ENCODE measurements at places on chromosomes 12 and 14.

- DNase-seq, result no peak
Measured at GRCh38 chr12:67193704-67194103, 75.5 kb upstream of the CAND1 start.

GRCh38 chr14:67532998-67533753 lies at the start of gene PLEKHH1:
PLEKHH1 (plus strand) TSS chr14:67533290; CDS start chr14:67541868, 8,578 bp downstream.
- DNase-seq, result peak; percentile 90

GRCh38 chr14:90557516-90557915 lies 160.7 kb downstream of the CALM1 start:
- DNase-seq, result no peak

GRCh38 chr14:103519837-103520212 lies 2.8 kb downstream of the CKB start:
- no peak for DNase-seq

- no peak for DNase-seq
Measured at GRCh38 chr14:57660208-57660607, 166.6 kb upstream of the CCDC198 start.

DNA sequence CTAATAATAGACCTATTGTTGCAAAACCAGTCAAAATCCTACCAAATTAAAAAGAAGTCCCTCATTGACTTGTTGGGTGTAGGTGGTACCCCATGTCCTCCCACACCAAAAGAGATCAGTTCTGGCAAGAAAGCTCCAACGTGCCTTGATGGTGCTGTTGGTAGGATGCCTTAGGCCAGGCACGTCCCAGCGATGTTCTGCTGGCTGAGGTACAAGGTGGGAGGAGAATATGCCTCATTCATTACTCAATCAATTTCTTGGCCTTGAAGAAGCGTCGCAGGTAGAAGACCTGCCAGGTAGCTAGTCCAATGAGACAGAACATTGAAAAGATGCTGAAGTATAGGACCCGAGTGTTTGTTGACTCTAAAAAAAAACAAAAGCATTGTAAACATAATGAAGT lies 7.8 kb upstream of the NEK9 start:
- no peak for DNase-seq

GRCh38 chr14:73290279-73290678 lies 53.0 kb downstream of the PAPLN start:
- DNase-seq, result no peak

DNA sequence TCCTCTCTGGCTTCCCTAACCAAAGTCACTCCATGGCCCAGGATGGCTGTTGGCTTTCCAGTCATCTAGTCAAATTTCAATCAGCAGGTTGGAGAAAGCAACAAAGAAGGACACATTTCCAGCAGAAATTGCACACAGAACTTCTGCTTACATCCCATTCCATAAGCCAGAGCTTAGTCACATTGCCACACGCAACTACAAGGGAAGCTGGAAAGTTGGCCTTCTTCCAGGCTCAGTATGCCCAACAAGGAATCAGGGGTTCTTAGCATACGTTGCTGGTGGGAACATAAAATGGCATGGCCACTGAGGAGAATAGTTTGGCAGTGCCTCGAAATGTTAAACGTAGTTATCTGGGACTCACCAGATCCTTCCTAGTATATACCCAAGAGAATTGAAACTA lies 9.3 kb upstream of the APPL2 start:
- DNase-seq, result no peak

GRCh38 chr12:53231921-53232645 lies at the start of gene RARG:
RARG (minus strand) TSS chr12:53232209; CDS start chr12:53227545, 4,664 bp downstream.
- DNase-seq, result peak; percentile 80

DNA sequence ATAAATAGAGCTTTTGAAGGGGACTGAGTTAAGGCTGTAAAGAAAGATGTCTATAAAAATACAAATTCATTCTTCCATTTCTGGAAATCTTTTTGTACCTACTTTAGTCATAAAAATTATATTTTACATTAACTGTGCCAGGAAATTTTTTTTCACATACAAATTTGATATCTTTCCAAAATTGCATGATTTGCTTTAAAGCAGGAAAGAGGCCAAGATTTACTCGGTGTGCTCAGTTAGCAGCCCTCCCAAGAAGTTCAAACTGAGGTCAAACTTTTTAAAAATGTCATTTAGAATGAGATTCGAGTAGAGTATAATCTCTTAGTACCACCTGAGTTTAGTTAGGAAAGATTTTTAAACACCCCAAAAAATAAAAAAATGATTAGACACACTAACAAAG lies 173.2 kb upstream of the GRIP1 start:
- no peak for DNase-seq

GRCh38 chr12:49917788-49918173 lies 14.1 kb upstream of the FAIM2 start:
- DNase-seq, result no peak

DNA sequence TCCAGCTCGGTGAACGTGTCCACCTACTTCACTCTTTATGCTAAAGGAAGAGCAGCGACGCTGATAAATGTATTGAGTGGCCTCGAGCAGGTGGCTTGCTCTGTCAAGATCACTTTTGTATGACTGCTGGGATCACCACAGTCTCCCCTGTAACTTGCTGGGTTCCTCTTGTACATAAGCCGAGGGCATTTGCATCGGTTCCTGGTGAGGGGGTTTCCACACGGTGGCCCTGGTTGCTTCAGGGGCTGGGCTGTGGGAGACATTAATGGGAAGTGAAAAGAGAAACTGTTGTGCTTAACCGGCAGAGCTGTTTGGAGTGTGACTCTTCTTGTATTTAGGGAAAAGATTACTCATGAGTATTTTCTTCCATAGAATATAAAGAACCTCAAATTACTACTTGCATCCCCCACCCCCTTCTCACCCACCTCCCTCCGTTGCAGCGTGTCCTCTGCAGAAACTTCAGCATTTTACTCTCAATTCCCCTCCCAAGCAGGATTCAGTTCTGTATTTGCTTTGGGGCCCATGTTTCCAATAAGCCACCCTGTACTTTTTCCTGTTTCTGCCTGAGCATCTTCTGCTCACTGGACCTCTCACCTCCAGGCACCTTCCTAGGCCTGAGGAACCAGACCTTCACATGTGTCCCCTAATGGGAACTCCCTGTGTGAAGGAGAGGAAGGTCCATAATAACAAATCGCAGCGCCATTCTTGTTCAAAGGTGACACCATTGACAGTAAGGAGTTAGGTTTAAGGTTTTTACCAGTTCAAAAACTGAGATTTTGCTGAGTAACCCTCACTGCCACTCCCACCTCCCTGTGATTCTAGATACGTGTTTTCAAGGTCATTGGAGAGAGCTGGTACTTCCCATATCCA lies 187.0 kb downstream of the ETV6 start:
- DNase-seq, result no peak

DNA sequence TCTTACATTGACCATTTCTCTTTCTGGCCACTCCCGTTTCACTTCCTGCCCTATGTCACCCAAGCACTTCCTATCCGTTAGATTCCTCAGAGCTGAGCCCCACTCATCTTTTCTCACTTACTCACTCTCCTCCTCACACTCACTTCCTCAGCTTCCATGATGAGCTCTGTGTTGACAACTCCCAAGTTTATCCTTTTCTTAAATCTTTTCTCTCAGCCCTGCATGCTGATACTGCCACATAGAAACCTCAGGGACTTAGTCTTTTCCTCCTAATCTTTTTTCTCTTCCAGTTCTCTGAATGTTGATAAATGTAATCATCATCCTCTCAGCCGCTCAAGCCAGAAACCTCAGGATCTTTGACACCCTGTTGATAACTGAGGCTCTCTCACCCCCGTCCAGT lies 99.6 kb downstream of the ANO6 start:
- DNase-seq, result no peak

GRCh38 chr12:95227818-95228356 lies 10.3 kb downstream of the VEZT start:
- DNase-seq, result no peak

DNA sequence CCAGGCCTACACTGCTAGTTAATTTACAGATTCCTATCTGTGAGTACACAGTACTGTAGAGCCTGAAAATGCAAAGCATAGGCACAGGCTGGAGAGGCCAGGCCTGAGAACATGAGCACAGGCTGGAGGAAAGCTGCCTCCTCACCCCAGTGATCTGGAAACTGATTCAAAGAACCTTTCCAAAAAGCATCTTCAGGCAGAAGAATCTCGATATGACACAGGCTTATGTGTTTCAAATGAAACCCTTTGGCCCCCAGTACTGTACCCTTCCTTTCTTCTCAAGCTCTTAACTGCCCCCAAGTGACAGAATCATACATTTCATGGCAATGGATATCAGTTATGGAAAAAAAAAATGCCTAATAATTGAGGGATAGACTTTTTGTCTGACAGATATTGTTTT lies 122.0 kb downstream of the KCNC2 start:
- DNase-seq, result peak; percentile 15

GRCh38 chr14:34062353-34062973 lies 111.6 kb upstream of the EGLN3 start:
- DNase-seq, result no peak

DNA sequence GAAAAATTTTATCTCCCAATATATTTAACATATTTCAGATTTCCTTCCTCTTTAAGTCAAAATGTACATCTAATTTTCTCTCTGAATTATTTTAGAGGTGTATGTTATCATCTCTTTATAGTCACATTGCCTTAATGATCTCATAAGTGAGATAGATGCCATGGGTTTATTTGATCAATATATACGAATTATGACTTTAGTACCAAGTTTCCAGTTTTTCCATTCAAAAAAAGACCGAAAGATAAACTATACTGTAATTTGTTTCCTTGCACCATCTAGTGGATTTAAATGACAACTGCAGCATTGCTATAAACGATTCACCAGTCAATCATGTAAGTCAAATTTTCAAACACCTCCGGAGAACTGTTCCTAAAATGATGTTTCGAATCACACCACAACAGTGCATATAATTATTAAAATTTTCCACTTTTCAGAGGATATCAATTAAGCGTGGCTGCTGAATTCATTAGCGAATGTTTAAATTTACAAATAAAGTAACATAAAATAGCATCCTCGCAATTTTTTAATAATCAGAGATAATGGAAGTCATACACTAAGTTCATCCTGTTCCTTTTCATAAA lies 419 bp upstream of the ATXN7L3B start:
- peak; percentile 66 for DNase-seq

DNA sequence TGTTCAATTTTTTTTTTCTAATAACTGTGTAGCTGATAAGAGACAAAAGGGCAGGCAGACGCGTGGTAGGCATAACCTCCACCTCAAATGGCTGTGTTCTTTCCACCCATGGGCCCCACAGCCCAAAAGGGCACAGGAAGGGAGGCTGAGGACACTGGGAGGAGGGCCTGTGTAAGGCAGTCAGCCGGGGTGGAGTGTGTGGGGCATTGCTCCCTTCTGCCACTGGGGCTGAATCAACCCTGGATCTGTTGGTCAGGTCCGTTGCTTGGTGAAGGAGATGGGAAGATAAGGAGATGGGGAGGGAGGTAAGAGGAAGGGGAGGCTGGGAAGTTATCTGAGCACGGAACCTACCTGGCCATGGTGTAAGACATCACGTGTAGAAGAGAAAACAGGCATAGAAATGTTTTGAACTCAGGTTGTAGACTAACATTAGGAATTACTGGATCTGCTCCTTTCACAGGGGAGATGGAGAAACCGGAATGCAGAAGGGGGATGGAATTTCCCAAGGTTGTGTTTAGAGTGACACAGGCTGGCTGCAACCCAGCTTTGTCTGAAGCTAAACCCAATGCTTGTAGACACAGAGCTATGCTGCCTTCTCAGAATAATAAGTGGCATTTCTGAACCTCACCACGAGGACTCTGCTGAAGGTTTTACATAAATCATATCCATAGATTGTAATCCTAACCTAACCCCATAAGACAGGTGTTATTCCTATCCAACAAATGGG lies 138.5 kb upstream of the NOS1 start:
- DNase-seq, result no peak

- peak; percentile 14 for DNase-seq
Measured at GRCh38 chr12:123960029-123960735, 12.4 kb downstream of the CCDC92 start.

DNA sequence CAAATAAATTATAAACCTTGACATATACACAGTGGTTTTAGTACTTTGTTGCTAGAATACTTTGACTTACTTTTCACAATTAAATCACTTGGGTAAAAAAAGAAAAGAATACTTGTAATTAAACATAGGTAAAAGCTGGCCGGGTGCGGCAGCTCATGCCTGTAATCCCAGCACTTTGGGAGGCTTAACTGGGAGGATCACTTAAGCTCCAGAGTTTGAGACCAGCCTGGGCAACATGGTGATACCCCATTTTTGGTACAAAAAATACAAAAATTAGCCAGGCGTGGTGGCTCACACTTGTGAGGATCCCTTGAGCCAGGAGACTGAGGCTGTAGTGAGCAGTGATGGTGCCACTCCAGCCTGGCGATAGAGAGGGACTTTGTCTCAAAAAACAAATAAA lies 7.8 kb downstream of the STX2 start:
- peak; percentile 9 for DNase-seq

GRCh38 chr14:76761136-76761959 lies at the start of gene VASH1:
VASH1 (plus strand) TSS chr14:76761468; CDS start chr14:76762822, 1,354 bp downstream.
- peak; percentile 87 for DNase-seq

GRCh38 chr14:64727551-64728071 lies 23.4 kb downstream of the PLEKHG3 start:
- DNase-seq, result no peak

- no peak for DNase-seq
Measured at GRCh38 chr12:129520739-129521138, 383.1 kb downstream of the TMEM132D start.

DNA sequence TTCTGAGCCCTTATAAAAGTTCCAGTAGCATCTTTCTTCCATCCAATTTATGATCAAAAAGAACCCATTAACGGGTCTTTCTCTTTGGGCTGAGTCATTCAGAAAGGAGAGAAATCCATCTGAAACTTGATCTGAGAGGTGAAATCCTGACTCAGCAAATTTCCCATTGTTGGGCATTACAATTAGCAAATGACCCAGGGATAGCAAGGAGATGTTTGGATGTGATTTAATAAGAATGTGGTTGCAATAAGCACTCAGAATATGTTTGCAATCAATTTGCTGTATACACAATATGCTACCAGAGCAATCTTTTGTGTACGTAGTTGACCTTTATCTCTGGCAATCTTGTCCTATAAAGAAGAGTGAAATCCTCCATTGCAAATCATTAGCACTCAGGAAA lies 122.7 kb downstream of the CCDC60 start:
- DNase-seq, result peak; percentile 29

- DNase-seq, result no peak
Measured at GRCh38 chr14:85644211-85644610, 114.3 kb downstream of the FLRT2 start.

DNA sequence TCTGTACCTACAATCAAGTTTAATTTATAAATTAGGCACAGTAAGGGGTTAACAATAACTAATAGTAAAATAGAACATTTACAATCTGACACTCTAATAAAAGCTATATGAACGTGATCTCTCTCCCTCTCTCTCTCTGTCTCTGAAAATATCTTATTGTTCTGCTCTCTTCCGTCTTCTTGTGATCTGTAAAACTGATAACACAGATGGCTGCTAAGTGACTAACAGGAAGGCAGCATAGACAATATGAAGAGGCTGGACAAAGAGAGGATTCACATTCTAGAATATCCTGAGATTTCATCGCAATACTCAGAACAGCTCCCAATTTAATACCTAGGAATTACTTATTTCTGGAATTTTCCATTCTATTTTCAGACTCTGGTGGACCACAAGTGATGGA lies 827.2 kb downstream of the FLRT2 start:
- no peak for DNase-seq

Measured in NCI-H69 (cell line).